KBM-7 (cell line): ENCODE measurements at places on chromosomes 12 and 14.

DNA sequence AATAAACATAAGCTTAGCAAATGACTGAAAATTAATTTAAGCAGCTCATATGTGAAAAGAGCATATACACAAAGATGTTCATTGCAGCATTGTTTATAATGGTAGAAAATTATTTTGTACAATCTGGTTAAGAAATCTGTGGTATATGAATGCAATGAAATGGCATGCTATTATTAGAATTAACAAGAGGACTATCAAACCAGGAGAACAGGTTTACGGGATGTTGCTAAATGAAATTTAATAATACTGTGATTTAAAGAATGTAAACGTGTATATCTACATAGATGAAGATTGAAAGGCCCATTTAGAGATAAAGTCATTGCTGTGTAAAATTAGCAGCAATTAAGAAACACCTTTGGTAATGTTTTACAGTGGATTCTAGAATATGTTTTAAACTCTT, 70.5 kb downstream of the EID3 start:
- DNase-seq, result no peak

DNA sequence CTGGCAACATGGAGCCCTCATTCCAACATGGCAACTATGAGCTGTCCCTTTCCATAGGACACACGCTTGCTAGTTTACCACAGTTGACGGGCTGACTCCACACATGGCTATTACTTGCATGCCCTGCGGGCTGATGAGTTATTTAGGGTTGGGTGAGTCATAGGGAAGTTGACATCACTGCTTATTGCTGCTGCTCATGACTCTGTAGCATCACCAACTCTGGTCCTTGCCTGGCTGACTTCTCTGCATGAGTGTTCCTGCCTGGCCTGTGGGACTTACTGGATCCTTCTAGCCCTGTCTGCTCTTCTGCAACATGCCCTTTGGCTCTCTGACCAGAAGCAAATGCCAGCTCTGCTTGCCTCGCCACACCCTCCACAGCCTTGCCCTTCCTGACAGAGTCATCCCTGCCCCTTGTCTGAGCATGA, 199.5 kb downstream of the ANO6 start:
- DNase-seq, result no peak

DNA sequence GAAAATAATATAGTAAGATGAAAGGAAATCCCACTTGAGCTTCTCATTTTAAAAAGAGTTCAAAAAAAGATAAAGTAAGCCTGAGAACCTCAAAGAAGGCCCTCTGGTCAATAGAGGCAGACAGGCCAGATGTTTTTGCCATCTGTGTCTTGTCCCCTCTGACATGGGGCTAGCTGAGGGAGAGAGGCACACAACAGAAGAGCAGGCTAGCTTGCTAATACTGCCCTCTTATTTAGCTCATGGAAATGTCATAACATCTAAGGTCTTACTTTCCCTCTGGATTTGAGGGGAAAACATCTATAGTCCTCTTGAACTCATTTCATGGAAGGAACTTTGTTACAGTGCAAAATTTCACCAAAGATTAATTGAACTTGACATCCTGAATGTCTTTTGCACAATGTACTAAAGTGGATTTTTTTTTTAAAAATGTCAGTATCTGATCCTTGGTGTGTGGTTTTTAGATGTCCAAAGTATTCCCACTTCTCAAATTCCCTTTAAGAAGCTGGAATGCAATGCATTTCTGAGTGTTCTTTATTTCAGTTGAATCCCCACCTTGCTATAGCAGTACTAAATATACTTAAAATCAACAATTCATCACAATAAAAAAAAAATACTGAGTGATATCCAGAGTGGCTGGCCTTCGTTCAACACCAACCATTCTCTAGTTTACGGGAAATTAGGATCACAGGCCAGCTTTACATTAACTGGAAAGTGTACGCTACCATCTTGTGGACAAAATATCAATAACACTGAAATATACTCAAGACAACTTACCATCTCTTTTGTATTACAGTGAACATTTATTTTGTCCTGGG, 176.7 kb downstream of the PAH start:
- peak; percentile 9 for DNase-seq

- no peak for DNase-seq
These were observed 382.8 kb downstream of the ADAMTS20 start for GRCh38 chr12:43169115-43169681.

GRCh38 chr14:71698027-71698426, 234.2 kb upstream of the RGS6 start:
- DNase-seq, result no peak

GRCh38 chr12:30970559-30971197, 44.1 kb downstream of the TSPAN11 start:
- DNase-seq, result no peak

DNA sequence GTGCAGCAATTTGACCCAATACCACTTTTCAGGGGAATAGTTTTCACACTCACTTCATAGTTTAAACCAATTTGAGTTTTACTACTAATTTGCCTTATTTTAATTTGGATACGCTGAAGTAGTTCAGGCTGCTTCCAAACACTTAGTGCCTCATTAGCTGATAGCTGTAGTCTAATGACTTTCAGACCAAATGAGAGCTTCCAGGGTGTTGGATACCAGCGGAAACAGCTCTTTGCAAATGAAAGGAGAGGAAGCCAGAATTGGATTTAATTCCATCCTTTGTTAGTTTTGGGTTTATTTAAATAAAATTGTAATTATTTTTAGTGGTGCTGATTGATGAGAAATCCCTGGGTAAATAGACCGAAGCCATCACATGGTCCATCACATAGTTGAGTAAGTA, 158.3 kb upstream of the SEL1L start:
- no peak for DNase-seq

- DNase-seq, result no peak
These were observed 10.4 kb downstream of the CAPRIN2 start for GRCh38 chr12:30744321-30744720.

DNA sequence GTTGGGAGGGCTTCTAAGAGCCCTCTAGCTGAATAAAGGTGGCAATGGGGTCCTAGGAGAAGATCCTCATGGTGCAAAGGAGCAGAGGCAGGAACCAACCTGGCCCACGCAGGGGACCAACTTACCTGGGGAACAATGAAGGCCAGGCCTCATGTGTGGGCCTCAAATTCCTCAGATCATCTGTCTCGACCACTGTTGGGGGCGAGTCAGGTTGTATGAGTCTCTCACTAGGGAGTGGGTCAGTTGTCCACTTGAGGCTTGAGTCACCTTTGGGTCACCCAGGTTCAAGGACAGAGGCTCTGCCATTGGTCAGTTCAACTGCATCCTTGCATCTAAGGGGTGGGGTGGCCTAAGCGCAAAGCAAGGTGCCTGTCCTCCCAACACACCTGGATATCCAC, 43.7 kb upstream of the BDKRB2 start:
- no peak for DNase-seq

GRCh38 chr12:1886396-1887008, 31.9 kb downstream of the CACNA2D4 start:
- no peak for DNase-seq

- DNase-seq, result no peak
These were observed 119.5 kb downstream of the PAH start for GRCh38 chr12:102797528-102797927.

DNA sequence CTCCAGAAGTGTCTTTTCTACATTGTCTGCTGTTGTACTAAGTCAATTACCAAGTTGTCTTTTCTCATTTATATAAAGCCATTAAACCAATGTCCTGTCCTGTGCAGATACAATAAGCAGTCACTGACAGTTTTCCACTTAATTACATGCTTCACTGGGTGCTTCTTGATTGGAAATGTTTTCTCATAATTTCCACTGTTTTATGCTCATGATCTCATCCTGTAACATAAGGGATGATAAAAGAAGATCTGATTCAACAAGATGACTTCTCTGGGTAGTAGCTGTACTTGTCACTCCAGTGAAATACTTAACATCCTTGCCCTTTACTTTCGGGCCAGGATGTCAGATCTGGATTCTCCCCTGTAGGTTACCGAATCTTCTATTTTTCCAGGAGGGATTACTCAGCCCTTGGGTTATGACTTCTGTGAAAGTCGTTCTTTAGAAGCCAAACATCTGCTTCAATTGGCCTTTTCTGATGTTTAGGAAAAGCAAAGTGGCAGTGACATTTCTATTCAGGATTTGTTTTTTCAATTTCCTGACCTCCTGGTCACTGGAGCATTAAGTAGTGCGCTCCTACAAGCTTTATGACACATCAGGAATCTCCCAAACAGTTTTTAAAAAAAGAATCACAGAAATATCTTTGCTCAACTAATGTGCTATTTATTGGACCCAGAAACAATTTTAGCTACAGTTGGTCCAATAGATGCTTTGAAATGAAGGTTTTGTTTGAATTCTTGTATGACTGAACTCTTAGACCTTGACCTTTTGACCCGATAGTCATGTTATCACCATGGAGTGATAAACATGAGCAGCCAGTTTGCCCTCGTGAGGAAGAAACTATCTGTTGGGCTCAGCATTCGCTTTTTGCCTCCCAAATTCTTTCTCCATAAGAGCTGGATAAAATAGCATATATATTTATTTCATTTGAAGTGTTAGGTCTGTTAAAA, 234.5 kb upstream of the SSTR1 start:
- no peak for DNase-seq

GRCh38 chr12:53670308-53670707, 5.6 kb downstream of the ATP5MC2 start:
- DNase-seq, result no peak

DNA sequence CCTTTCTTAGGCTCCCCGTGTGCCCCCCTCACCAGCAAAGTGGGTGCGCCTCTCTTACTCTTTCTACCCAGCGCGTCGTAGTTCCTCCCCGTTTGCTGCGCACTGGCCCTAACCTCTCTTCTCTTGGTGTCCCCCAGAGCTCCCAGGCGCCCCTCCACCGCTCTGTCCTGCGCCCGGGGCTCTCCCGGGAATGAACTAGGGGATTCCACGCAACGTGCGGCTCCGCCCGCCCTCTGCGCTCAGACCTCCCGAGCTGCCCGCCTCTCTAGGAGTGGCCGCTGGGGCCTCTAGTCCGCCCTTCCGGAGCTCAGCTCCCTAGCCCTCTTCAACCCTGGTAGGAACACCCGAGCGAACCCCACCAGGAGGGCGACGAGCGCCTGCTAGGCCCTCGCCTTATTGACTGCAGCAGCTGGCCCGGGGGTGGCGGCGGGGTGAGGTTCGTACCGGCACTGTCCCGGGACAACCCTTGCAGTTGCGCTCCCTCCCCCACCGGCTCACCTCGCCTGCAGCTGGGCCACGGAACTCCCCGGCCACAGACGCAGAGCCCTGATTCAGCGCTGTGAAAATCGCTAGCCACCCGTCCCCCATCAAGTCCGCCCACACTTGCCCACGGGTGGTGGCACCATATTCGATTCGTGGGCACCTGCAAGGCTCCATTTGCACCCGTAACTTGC, 1.3 kb downstream of the TMEM233 start:
- DNase-seq, result no peak

DNA sequence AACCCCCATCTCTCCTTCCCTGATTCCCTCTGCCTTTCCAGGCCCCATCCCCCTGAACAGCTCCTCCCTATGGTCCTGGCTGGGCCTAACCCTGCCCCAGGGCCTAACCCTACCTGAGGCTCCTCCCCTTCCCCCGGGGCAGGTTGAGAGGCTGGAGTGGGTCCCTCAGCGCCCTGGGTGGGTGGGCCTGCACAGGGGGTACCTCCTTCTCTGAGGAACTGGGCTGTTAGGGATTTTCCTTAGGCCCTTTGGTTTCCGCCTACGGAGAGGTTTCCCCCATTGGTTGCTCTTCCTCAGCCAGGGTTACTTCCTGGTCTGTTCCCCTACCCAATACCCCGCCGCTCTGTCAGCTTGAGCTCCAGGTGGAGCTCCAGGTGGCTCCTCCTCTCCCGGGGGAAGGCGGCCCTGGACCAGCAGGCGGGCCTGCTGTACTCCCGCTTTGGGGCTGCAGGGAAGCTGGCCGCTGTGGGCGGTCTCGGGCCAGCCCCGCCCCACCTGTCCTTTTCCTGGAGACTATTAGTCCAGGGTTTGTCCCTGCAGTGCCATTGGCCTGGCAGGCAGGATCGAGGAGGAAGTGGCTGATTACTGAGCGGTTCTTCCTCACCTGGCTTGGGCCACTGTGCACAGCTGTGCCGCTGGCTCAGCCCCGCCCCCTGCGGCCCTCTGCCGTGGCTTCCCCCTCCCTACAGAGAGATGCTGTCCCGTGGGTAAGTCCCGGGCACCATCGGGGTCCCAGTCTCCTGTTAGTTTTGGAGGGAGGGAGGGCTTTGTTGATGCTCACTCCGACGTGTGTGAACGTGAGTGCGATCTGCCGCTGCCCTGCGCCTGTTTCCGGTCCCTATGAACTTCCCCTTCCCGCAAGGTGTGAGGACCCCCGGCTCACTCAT, 2.5 kb downstream of the C12orf57 start:
- DNase-seq, result peak; percentile 80

GRCh38 chr12:28425526-28425925, 235.3 kb downstream of the CCDC91 start:
- DNase-seq, result no peak

GRCh38 chr12:6363330-6364043, 11.9 kb downstream of the SCNN1A start:
- no peak for DNase-seq

DNA sequence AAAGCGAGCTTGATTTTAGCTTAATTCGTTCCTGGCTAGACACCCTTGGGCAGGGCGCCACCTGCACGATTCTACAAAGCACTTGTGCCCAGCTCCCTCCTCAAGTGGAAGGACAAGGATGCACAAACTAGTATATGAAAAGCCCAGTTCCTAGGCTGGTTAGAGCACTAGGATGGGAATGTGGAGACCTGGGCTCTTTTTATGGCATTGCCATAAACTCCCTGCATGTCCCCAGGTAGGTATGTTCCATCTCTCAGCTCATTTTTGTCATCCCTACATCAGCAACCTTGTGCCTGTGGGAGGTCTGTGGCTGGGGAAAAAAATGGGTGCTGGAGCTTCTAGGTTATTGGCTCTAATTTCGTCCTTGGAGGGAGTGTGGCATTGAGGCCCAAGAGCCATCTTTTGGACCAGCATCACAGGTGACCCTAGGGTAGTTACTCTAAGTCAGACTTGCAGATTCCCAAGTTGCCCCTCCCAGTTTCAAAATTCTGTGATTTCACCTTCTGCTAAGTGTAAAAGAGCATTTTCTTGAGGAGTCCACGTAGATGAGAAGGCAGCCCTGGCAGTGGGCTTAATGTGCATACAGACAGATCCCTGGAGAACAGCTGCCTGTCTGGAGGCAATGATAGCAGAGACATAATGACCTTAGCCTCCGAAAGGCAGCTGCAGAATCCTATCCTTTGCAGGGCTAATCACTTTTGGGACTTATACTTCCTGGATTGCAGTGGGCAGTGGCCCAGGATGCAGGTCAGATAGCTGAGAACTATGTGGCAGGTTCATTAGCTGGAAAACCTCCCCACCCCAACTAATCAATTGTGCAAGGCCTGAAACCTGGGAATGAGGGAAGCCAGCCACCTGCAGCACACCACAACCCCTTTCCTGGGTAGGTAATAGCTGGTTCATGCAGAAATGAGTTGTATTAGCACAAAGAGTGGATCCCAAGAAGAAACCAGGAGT, 47.6 kb upstream of the BDKRB2 start:
- DNase-seq, result no peak

DNA sequence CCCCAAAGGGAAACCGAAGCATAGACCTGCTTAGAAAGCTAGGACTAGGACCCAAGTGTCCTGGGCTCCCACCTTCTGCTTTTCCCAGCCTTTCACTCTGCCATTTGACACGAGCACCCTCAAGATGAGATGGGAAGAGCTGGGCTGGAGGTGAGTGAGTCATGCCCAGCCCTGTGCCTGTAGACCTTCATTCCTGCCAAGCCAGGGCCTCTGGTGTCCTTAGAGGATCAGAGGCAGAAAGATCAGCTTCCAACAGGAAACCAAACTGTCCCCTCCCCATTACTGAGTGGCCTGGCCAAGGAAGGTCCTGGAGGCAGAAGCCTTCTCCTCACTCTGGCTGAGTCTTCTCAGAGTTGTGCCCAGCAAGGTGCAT, 3.5 kb downstream of the TMEM63C start:
- DNase-seq, result no peak
